AG09319 (cell line): ENCODE measurements at places on chromosomes 11 and 22.

GRCh38 chr11:134864233-134864967 is 452.4 kb upstream of the B3GAT1 start:
- DNase-seq, result no peak

DNA sequence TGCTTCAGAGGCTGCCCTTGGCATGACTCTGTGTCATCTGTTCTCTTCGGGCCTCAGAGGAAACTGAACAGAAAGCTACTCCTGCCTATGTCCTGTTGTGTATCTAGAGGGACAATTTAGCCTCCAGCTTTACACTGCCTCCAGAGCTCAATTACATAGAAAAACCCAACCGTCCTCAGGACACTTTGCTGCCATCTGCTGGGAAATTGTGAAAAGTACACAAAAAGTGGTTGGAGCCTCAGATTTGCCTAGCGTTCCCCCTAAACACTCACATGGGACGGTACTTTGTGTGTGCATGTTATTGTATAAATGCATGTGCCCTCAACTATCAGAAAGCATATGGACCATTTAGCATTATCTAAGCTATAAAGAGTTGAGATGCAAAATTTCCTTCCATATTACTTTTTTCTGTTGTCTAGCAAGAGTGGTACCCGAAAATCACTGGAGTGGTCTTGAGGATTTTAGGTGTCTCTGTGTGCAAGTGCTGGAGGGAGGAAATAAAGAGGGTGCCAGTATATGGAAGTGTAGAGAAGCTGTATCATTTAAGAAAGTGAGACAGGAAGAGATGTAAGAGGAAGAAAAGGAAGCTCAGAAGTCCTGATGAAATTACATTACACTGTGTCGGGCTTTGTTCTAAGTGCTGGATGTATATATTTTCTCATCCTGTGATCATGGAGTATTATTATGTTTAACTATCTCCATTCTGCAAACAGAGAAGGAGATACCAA is 8.7 kb upstream of the MS4A4E start:
- DNase-seq, result no peak

DNA sequence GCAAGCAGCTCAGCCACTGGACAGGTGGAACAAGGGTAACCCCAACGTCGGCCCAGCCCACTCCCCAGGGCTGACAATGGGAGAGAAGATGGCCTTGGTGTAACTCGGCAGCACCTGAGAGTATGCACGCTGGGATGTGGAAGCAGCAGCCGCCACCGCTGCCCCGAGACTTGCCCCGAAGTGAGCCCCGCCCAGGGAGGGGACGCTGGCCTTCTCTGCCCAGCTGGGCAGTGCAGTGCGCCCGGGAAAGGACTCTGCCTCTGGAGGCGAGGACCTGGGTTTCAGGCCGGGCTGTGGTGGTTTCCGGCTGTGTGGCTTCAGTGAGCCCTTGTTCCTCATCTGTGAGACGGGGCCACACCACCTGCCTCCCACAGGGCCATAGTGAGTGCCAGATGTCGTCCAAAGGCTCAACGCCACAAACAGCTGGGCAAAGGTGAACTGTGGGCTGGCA is 8.6 kb upstream of the POLDIP3 start:
- DNase-seq, result no peak

DNA sequence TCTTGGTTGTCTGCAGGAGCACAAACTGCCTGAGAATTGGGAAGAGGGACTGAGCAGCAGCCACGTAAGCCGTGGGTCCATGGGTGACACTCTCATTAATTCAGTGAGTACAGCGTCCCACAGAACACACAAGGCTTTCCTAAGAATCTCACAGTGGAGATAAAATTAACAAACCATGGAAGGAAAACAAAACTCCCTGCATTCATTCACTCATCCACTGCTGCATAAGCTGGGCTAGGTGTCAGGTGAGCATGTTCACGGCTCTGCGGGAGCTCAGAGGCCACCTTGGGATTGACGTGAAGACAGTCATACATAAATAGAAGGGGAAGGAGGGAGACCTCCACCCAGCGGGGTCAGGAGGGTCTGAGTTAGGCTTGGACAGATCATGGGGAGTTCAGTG is 1442.7 kb downstream of the TBC1D22A start:
- no peak for DNase-seq

GRCh38 chr22:49551897-49552614 is 275.6 kb downstream of the BRD1 start:
- DNase-seq, result no peak
